RCC 7860 (cell line): ENCODE measurements at places on chromosomes 2 and 18.

DNA sequence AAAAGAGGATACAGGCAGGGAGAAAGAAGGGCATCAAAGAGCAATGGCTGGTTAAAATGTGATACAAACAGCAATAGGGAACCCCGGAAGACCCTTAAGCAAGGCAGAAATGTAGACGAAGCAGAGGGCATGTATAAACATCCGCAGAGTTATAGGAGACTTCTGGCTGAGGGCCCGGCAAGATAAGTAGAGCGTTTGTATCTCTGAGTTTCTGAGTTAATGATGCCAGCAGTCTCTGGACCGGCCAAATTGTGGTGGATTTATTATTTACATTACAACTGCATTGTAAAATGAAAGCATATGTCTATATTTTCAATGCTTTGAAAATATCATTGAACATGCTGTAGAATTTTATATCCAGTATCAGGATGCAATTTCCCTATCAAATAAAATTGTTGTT lies 148.0 kb upstream of the KCTD1 start:
- no peak for DNase-seq

DNA sequence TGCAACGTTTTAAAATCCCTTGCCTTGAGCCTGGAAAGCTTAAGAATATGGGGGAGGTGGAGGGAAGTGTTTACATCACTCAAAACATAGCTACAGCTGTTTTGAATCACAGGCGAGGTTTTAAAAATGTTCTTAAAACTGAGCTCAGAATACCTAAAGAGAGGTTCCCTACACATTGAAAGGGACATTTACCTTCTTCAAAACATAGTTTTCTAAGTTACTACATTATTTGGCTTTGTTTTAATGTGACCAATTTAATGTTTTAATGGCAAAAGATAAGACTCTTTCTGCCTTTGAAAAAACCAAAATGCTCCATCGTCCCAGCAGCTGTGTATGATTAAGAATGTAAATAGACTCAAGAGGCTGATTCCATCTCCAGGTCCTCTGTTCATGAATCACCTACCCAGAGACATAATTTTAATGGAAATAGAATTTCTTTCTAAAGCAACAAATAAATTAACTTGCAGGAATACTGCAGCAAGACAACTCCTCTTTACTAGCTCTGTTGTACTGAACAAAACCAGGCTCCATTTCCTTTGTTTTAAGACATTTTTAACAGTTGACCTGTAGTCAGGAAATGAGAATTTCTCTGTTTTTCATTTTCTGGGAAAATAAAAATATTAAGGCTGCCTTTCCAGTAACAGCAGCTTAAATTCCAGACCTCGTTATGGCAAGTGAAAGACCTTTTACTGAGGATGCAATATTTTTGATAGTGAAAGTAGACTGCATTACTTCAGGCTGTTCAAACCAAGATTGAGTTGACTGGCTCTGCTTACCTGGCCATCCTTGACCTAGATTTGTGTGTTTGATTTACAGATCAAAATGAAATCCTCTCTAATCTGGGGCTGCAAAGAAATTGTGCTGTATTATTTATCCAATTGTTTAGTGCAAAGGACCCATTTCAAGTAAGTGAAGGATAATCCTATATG lies 33.7 kb upstream of the WDR75 start:
- no peak for DNase-seq

- DNase-seq: no peak
Measured at GRCh38 chr2:224217233-224217961, 178.3 kb upstream of the SERPINE2 start.

DNA sequence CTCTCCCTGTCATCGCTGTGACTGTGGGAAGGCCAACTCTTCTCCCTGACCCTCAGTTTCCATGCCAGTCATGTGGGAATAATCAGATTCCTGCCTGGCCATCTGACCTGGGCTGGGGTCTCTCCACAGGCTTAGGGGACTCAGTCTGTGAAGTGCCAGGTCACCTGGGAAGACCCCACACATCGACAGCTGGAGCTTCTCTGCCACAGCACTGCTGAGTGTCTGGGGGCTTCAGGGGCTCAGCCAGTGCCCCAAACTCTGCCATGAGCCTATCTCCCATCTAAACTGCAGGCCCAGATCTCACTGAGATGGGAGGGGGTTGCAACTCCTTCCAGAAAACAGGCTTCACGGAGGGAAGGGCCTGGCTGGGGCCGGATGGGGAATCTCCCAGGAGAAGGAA lies 42.0 kb upstream of the OTOS start:
- no peak for DNase-seq

GRCh38 chr18:55300936-55301531 lies 287.0 kb downstream of the TCF4 start:
- DNase-seq: no peak

- DNase-seq: no peak
Measured at GRCh38 chr2:563512-563911, 113.7 kb downstream of the TMEM18 start.

DNA sequence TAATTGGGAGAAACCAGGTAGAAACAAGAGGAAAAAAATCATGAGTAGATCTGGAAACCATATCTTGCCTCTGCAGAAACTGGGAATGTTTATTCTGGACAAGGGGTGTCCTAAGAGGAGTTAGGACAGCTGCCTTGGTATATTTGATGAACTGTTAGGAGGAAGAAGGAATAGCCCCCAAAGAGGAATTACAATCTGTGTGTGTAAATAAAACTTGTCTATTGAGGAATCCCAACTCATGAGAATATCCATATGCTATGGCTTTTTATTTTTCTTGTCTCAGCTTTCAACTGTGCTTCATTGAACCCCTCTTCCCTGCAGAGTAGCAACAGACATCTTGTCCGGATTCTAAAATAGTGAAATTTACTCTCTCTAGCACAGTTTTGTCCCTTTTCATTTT lies 423.5 kb upstream of the SLC14A2 start:
- no peak for DNase-seq
